ENCODE measurements at places on chromosomes 2 and 18.

GRCh38 chr2:232776435-232776834 is at the start of gene KCNJ13:
Gene KCNJ13 (minus strand): TSS chr2:232776565. CDS start chr2:232771362, 5,203 bp downstream.
- no peak for DNase-seq

GRCh38 chr2:130831356-130831755 is 5.4 kb upstream of the ARHGEF4 start:
- DNase-seq: no peak

DNA sequence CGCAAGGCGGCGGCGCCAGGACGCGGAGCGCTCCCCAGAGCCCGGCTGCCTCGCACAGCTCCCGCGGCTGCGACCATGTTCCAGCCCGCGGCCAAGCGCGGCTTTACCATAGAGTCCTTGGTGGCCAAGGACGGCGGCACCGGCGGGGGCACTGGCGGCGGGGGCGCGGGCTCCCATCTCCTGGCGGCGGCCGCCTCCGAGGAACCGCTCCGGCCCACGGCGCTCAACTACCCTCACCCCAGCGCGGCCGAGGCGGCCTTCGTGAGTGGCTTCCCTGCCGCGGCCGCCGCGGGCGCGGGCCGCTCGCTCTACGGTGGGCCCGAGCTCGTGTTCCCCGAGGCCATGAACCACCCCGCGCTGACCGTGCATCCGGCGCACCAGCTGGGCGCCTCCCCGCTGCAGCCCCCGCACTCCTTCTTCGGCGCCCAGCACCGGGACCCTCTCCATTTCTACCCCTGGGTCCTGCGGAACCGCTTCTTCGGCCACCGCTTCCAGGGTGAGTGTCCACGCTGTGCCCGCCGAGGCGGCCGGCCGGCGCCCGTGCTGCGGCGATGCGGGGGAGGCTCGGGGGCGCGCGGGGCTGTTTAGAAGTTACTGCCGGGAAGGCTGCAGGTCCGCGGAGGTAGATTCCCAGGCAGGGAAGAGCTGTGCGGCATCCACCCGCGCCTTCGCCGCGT is 696 bp downstream of the EMX1 start:
- no peak for DNase-seq

DNA sequence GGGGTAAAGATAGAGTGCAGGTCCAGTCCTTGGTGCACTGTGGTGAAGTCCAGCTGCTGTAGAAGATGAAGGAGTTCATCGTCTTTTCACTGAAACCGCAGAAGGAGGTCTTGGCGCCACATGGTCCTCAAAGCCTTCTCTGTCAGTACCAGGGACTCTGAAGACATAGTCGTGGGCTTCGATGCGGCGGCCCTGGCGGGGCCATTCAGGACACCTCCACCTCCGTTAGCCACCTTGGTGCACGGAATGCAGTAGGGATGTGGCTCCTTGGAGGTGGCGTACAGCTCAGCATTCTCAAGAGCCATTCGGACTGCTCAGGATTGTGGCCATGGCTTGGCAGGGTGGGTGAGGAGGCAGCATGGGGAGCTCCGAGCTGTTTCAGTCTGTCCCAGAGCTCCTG is 418.8 kb downstream of the SUCLG1 start:
- DNase-seq: no peak

GRCh38 chr2:79373358-79374130 is 139.3 kb upstream of the CTNNA2 start:
- no peak for DNase-seq

DNA sequence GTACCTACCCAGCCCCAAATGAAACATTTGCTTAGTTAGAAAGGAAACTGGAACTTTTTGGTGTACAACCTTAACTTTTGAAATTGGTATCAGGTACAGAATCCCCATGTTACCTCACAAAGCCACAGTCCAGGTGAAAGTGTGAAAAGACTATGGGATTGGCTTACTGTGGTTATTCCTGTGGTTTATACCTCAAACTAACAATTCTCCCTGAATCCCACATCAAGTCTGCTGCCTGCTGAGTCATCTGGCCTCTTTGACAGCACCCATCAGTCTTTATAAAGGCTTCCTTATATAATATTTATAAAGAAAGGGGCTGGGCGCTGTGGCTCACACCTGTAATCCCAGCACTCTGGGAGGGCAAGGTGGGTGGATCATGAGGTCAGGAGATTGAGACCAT is 164.6 kb downstream of the TMEM247 start:
- no peak for DNase-seq

DNA sequence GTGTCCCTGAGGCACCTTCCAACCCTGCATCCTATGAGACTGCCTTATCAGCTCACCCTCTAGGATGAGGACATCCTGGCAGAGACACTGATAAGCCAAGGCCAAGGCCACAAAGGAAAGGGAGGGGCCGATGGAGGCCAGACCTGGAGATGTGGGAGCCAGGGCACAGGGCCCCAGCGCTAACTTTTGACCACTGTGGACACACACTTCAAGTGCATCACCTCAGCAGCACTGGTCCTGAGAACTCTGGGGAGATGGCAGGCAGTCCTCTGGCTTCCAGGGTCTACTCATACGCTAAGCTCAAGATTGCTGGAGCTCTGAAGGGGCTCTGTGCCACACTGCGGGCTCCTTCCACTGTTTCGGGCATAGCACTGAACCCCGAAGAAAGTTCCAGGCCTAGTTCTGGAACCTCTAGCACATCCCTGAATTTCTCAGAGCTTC is 100.2 kb upstream of the ID2 start:
- DNase-seq: no peak

DNA sequence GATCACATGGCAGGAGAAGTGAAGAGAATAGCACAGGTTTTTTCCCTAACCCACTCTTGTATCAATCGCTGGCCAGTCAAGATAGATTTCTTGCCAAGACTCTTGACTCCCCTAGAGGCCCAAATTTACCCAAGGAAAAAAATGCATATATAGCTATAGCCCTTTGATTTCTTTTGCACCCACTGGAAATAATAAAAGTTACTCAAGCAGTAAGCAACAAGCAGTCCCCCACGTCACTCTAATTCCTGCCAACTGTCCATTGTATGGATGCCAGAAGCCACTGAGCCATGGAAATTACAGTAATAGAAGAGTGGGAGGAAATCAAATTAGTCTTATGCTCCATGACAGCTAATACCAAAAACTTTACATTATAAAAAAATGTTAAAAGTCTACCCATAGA is 125.3 kb upstream of the SLC39A10 start:
- DNase-seq: peak; percentile 79

DNA sequence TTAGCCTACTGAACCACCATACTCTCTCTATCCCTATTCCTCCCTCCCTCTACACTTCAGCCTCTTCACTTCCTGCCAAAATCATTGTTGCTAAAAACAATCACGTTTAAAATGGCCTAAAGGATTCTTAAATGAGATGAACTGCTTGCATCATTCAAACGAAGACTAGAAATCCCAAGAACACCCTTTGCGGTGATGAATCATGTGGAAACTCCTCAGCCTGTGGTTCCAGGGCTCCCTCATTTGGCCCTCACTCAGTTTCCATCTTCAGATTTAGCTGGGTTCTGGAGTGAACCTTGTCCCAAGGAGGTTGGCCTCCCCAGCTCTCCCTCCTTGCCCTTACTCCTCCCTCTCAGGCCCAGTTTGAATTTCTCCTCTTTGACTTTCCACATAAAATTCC is 125.6 kb upstream of the CDC42EP3 start:
- DNase-seq: no peak

GRCh38 chr2:211157211-211157610 is 600.8 kb downstream of the CPS1 start:
- peak; percentile 35 for DNase-seq

DNA sequence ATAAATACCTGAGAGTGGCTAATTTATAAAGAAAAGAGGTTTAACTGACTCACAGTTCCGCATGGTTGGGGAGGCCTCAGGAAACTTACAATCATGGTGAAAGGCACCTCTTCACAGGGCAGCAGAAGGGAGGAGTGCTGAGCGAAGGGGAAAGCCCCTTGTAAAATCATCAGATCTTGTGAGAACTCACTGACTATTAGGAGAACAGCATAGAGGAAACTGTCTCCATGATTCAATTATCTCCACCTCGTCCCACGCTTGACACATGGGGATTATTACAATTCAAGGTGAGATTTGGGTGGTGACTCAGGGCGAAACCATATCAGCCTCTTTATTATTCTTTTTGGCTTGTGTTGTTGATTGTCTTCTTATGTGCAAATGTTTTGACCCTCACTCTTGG is 76.2 kb downstream of the WDR7 start:
- DNase-seq: no peak

GRCh38 chr18:13500227-13500865 is 226.0 kb downstream of the FAM210A start:
- peak; percentile 55 for DNase-seq

- DNase-seq: no peak
These were observed 80.4 kb downstream of the SGPP2 start for GRCh38 chr2:222504719-222505118.

GRCh38 chr2:121721926-121722325 is 14.7 kb downstream of the NIFK start:
- peak; percentile 83 for DNase-seq

GRCh38 chr2:160667811-160668210 is 174.2 kb upstream of the RBMS1 start:
- no peak for DNase-seq

DNA sequence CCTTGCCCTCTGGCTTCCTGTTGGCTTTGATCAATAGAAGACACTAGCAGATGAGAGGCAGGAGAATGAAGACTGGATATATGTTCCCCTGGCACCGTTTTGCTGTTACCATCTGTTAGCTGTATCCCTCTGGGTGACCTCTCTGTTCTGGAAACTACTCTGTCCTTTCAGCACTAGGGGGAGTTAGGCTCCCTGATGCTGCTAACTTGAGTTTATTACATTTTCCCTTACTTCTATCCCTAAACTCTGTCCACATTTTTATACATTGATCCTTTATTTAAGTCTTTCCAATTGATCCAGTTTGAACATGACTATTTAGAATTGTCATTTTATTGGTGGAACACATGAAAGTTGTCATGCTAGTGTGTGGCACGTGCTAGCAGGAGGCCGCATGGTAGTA is 1014.3 kb upstream of the CDH2 start:
- DNase-seq: peak; percentile 55

Data from fibroblast of pulmonary artery (primary cell).